Stimulated activated CD4-positive, alpha-beta T cell treated with anti-CD3 and anti-CD28 coated beads, Interleukin-12 subunit alpha, Interleukin-12 subunit beta, amount 100 ng/mL, for 4 hours (primary cell): ENCODE measurements at places on chromosomes 4 and X.

- DNase-seq, result no peak
Measured at GRCh38 chr4:33149658-33150524, 2429.7 kb downstream of the PCDH7 start.

- no peak for DNase-seq
Measured at GRCh38 chr4:52423967-52424366, 235.1 kb downstream of the USP46 start.

DNA sequence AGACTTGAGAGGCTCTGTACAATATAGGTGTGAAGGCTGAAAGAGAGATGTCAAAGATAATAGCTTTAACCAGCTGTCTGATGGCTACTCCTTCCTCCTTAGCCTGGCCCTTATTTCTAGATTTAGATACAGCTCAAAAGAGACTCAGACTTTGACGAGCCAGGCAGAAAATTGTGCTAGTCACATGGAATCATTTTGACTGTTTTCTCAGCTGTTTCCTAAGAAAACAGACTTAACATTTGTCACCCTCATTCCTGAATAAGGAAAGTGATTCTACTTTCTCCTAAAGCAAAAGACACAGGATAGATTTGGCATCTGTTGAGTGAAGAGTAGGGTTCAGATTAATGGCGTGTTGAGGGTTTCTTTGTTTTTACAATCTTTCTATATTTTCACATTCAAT lies 340.7 kb downstream of the DHX15 start:
- DNase-seq, result no peak

DNA sequence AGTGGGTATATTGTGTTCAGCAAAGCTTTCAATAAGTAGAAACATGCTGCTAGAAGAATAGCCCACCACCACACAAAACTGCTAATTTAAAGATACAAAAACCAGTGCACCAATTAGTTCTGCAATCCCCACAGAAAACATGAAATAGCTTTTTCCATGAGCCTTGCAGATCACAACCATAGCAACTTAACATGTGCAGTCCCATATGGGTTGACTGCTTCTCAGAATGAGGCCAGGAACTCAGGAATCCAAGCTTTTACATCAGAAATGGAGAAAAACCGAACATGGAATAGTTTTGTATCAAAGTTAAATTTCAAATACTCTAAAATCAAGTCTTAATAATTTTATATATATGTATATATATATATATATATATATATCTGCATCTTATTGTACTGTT lies 66.6 kb upstream of the IQCM start:
- no peak for DNase-seq

DNA sequence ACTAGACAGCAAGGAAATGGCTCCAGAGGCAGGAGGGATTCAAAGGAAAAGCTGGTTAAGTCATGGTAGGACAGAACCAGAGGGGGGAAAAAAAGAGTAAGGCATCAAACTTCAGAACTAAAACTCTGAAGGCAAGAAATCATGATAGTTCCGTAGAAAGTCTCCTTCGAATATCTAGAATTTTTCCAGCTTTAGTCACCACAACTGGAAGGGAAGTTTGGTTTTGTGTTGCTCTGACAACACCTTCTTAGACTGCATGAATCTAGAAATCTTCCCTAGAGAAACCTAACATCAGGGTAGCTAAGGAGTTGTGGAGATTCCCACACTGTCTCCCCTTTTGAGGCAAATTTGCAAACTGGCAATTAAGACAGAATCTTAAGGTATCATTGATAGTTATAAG lies 33.7 kb downstream of the AMMECR1 start:
- DNase-seq, result no peak

DNA sequence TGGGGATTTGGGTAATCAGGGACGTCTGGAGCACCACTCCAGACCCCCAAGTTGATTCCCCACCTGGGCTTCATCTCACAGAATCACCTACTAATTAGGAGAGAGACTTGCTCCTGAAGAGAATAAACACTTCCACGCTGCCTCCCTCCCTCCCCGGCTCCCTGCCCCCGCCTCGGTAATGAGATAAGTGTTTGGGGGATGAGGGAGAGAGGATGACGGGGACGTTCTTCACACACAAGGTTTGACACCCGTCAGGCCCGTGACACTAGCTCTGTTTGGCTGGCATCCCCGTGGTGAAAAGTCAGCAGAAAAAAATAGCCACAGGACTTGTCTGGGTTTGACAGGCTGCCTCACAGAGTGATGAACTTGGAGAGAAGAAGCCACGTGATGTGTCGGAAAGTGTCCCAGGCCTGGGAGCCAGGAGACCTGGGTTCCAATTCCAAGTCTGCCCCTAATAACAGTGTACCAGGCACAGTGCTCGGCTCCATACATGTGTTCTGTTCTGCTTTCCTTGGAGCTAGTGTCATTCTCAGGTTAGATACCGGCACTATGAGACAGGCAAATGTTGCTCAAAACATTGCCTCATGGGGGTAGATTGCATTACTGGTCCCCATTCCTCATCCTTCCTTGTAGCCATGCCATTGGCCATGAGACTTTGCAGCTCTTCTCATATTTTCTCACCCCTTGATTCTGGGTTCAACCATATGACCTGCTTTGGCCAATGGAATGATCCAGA lies 578.0 kb downstream of the BCOR start:
- no peak for DNase-seq

DNA sequence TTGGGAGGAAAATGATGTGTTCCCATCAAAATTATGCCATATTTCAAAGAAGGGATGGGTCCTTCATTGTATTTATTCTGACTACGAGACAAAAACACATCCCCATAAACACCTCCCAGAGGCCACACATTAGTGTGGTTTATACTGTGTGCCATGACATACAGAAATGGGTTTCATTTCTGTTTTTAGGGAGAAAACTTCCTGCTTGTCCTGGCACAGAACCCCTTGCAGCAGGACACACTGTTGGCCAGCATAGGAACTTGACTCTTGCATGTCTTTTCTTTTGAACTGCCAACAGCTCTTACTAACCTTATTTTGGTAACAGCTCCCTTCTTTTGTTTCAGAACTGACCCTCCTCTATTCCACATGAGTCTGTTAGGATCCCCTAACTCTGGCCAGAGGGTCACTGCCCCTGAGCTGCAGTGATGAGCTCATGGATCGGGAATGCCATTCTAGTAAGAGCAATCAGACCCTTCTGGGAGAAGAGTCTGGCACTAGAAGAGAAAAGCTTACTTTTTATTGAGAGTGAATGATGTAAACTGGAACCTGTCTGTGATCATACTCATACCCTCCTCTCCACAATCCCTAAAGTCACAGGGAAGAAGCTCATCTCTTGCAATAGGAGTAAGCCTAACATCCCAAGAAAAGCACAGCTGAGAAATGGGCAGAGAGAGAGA lies 86.4 kb downstream of the SMIM20 start:
- DNase-seq, result no peak

- DNase-seq, result no peak
Measured at GRCh38 chr4:5479518-5480060, 228.8 kb downstream of the EVC2 start.

DNA sequence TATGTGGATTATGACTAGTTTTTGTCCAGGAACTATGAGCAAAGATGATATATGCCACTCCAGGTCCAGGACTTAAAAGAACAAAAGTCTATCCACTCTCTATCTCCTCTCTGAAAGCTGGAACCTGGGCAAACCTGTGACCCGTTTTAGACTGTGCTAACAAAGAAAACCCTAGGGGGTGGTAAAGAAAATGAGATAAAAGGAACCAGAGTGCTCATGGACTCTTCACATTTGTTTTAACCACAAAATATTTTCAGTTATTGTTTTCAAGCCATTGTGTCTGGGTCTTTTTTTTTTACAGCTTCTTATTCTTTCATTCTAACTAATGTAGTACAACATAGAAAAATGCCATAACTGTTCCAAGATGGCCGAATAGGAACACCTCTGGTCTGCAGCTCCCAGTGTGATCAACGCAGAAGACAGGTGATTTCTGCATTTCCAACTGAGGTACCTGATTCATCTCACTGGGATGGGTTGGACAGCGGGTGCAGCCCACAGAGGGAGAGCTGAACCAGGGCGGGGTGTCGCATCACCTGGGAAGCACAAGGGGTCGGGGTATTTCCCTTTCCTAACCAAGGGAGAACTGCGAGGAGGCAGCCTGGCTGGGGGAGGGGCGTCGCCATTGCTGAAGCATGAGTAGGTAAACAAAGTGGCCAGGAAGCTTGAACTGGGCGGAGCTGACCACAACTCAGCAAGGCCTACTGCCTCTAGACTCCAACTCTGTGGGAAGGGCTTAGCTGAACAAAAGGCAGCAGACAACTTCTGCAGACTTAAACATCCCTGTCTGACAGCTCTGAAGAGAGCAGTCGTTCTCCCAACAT lies 45.1 kb downstream of the CHM start:
- no peak for DNase-seq

DNA sequence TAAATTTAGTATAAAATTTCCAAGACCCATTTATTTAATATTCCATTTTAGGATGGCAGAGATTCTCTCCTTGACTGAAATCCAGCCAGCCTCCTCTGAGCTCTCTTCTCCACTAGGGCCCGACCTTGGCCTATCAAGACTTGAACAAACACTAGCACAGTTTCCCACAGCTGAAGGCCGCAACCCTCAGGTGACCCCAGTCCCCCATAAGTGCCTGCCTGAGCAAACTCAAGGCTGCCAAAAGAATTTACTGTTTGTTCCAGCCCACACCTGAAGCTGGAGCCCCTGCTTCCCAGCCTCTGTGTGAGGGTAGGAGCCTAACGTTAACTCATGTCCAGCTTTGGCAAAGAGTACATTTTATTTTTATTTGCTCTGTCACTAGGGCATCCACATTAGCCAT lies 629.0 kb upstream of the ZFP42 start:
- no peak for DNase-seq

DNA sequence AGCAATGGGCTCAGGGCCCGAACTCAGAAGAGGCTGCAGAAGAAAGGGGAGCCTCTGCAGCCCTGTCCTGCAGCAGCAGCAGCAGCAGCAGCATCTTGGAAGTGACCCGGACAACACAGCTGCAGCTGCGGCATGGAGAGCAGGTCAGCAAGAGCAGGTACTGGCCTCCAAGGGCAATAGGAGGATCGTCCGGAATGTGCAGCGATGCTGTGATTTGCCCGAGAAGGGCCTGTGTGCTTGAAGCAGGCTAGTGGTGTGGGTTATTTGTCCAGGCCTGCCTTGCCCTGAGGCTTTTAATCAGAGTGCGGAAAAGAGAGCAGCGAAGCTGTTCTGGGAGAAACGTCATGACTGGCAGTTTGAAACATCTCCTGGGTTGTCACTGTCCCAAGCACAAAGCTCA lies 126.0 kb downstream of the F11 start:
- no peak for DNase-seq

DNA sequence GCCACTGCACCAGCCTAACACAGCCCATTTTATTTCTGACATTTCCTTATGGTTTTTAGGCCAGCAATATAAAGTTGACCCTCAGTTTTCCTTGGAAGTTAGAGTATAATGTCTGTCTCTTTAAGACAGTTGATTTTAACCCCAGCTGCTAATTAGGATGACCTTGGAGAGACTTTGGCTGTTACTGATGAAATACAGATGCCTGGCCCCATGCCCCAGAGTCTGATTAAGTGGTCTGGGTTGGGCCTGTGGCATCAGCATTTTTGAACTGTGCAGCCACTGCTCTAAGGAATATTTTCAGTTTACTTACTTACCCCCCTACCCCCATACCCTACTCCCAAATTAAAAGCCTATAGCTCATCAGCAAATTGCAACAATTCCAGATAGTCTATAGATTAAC lies 85.8 kb downstream of the DCLK2 start:
- DNase-seq, result no peak

- DNase-seq, result no peak
Measured at GRCh38 chrX:45320191-45320590, 119.5 kb upstream of the DIPK2B start.

DNA sequence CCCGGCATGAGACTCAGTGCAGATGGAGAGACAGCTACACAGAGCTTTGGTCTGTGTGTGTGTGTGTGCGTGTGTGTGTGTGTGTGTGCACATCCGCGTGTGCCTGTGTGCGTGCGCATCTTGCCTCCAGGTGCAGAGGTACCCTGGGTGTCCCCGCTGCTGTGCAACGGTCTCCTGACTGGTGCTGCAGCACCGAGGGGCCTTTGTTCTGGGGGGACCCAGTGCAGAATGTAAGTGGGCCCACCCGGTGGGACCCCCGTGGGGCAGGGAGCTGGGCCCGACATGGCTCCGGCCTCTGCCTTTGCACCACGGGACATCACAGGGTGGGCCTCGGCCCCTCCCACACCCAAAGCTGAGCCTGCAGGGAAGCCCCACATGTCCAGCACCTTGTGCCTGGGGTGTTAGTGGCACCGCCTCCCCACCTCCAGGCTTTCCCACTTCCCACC lies 14.3 kb downstream of the FGFR3 start:
- DNase-seq, result no peak

- DNase-seq, result no peak
Measured at GRCh38 chrX:1449036-1449822, 3.5 kb downstream of the ASMTL start.

DNA sequence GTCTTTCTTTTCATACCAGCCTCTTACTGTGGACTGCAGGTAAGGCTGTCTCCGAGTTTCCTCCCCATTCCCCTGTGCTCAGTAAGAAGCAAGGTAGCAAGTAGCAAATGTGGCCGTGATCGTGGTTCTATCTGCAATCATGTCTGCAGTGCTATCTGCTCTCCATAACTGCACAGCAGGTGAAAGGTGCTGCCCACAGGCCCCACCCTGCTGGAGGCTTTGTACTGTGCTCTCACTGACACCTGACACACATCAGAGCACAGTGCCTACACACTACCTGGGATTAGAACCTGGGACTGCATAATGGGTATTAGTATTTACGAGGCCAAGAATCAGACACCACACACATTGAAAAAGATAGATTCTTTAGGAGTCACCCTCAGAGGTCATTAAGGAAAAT lies 15.3 kb downstream of the PGRMC1 start:
- no peak for DNase-seq

- DNase-seq, result no peak
Measured at GRCh38 chr4:12178614-12179610, 750.2 kb upstream of the HS3ST1 start.

DNA sequence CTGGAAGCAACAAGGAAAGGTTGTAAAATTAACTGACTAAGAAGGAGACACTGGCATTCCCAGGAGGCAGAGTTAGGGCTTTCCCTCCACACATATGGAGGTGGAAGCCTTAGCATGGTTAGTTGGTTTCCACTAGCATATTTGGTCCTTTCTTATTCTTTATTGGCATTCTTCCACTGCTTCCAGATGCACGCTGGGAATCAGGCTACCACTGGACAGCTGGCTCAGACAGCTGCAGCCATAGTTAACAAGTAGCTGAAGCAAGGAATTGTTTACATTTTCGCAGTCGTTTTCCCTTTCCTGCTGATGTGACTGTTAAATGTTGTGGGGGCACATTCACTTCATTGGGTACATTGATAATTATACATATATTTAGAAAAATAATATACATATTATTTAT lies 169.2 kb downstream of the GRIA2 start:
- DNase-seq, result no peak

- DNase-seq, result no peak
Measured at GRCh38 chr4:40199999-40200874, 3.4 kb downstream of the RHOH start.
